ENCODE measurements at places on chromosomes 5 and 9.

GRCh38 chr5:150202501-150202900, 12.6 kb downstream of the SLC6A7 start:
- DNase-seq, result no peak

- DNase-seq, result no peak
These were observed 31.1 kb downstream of the MORN5 start for GRCh38 chr9:122190597-122191381.

DNA sequence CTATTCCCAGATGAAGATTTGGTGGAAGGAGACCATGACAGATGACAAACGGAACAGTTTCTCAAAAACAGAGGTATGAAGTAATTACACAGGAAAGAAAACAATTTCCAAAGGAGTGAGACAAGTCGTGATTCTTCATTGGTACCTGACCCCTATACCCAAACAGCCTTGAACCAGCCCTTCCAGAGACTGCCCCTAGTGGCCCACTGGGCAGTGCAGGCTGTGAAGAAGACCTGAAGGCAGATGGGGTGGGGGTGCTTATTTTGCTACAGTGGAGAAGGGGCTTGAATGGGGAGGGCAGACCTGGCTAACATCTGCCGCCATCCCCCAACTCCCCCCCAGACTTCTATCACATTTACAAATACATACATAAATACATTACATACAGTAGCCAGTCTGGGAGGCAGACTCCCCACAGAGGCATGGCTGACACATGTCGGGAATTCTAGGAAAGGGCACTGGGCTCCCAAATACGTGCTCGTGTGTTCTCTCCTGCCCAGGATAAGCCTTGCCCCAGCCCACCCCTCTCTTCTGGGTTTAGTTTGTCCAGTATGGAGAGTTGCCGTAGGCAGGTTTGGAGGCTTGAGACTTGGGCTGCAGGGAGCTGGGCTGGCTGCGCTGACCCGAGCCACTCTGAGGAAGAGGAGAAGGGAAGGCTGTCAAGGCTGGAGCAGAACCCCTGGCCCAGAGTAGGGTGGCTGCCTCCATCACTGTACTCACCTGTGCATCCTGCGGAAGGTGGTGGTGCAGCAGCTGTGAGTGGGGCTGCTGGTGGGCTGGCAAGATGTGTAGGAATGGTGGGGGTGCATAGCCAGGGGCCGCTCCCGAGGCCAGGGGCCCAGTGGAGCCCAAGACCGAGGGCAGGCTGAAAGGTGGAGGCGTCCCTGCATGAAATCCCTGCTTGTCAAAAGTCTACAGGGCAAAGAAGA, 105.3 kb downstream of the UBE2R2 start:
- peak; percentile 64 for DNase-seq

- DNase-seq, result no peak
These were observed 142.2 kb downstream of the BAAT start for GRCh38 chr9:101242651-101243050.

DNA sequence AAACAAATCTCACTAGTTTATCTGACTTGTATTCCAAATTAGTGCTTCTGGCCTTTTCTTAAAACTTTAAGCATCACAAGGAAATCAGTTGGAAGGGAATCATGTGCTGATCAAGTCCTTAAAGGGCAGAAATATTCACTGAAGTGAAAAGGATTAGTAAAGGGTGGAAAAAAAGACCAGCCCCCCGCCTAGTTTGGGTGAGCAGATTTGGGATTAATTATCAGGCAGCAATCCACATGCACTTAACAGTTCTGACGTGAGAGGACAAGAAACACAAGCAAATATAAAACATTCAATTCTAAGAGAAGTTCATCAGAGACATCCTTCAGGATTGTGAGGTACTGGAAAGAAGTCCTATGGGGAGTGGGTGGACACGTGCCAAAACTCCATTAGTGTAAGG, at the start of gene TYRP1:
Gene TYRP1 (plus strand): TSS at position 245 of the 400 bp plus-strand sequence. CDS start 612 bp downstream, outside the sequence.
- no peak for DNase-seq

DNA sequence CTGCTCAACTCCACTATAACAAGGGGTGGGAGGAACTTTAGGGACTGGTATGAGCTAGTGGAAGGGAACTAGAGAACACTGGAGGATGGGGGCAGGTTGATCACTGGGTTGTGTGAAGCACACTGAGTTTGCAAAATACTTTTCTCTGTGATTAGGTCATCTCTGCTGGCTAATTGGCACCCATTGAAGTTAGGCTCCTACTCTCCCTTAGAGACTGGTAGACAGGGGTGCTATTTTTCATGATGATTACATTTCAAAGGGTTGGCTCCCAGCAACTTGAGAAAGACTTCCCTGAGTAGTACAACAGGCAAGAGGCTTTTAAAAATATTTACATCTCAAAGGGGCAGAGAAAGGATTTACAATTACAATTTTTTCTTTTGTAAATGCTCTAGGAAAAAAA, 50.4 kb upstream of the MTAP start:
- no peak for DNase-seq

- DNase-seq, result peak; percentile 46
These were observed 84.5 kb downstream of the GNAQ start for GRCh38 chr9:77946969-77947620.

GRCh38 chr9:72363236-72363635, 1.8 kb downstream of the ZFAND5 start:
- DNase-seq, result no peak

GRCh38 chr5:122218778-122219177, 89.4 kb downstream of the ZNF474 start:
- DNase-seq, result no peak

DNA sequence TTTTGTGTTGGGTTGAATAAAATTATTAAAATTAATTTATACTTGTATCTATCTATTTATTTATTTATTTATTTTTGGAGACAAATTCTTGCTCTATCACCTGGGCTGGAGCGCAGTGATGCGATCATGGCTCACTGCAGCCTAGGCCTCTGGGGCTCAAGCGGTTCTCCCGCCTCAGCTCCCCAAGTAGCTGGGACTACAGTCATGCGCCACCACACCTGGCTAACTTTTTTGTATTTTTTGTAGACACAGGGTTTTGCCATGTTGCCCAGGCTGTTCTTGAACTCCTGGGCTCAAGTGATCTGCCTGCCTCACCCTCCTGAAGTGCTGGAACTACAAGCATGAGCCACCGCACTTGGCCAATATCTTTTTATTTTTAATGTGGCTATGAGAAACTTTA, 134.7 kb upstream of the SPDL1 start:
- DNase-seq, result no peak

GRCh38 chr5:52808316-52808901, 20.7 kb downstream of the ITGA1 start:
- no peak for DNase-seq
